Gastroesophageal sphincter (tissue), 4 donors: ENCODE measurements at places on chromosomes 7 and 10.

DNA sequence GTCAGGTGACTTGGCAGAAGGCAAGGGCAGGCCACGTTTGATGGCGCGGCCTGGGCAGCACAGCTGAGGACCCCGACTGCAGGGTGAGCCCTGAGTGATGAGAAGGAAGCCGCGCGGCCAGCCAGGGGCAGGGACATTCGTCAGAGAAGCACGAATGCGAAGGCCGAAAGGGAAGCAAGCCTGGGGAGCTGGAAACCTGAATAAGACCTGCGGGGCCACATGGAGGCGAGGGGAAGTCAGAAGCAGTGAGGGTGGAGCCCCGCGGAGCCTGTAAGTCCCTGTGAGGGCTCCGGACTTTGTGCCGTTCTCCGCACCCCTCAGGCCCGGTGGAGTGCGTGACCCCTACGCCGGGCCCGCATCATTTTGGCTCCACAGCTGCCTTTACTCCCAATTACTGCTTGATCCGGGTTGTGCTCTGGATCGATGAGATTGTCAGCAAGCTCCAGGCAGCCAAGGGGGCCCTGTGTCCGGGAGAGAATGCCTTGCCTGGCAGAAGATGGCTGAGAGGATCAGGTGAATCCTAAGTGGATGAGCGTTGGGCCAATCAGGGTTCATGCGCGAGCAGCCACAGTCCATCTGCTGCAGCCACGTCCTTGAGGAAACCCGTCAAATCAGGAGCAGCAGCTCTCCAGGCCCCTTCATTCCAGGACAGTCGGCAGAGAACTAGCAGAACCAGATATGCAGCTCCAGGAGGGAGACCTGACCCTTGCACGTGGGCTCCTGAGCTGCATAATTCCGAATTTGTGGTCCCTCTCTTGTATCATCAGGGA, 293.3 kb upstream of the SHH start:
- no peak for ATAC-seq

DNA sequence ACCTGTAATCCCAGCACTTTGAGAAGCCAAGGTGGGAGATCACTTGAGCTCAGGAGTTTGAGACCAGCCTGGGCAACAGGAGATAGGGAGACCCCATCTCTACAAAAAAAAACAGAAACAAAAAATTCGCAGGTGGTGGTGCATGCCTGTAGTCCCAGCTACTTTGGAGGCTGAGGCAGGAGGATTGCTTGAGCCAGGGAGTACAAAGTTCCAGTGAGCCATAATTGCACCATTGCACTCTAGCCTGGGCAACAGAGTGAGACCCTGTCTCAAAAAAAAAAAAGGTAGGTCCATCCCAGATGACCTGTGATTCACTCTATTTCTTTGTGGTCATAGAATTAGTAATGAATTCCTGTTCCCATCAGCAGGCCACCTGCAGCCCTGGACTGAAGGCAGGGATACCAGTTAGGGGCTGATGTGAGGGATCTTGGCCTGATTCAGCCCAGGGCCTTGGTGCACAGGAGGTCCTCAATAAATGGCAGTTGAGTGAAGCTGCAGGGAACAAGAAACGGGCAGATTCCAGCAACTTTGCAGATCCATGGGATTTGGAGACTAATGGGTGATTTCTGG, at the start of gene MYH16:
Gene MYH16 (plus strand): TSS at position 364 of the 570 bp plus-strand sequence.
- ATAC-seq = no peak

DNA sequence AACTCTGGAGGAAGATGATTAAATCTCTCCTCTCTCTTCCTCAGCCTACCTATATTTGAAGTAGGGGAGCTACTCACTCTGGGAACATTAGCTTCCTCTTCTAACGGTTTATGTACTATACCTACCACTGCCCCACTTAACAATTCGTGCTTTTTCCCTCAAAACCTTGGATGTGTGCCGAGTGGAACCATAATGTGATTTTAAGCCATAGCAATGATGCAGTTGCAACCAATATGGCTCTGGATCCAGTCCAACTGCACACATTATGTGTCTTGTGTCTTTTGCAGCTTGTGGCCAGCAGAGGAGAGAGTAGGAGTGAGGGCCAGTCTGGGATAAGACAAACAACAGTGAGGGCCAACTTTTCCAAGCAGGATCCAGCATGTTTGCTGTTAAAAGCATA, 170.7 kb downstream of the GATA3 start:
- no peak for ATAC-seq

- ATAC-seq = no peak
These were observed 20.3 kb upstream of the NFKB2 start for GRCh38 chr10:102375250-102375649.

- ATAC-seq = no peak
These were observed 287.1 kb upstream of the NEBL start for GRCh38 chr10:21184216-21184615.

GRCh38 chr10:33215635-33216034, 118.8 kb downstream of the NRP1 start:
- ATAC-seq = no peak

GRCh38 chr7:25820432-25821040, 331.5 kb upstream of the NFE2L3 start:
- no peak for ATAC-seq

DNA sequence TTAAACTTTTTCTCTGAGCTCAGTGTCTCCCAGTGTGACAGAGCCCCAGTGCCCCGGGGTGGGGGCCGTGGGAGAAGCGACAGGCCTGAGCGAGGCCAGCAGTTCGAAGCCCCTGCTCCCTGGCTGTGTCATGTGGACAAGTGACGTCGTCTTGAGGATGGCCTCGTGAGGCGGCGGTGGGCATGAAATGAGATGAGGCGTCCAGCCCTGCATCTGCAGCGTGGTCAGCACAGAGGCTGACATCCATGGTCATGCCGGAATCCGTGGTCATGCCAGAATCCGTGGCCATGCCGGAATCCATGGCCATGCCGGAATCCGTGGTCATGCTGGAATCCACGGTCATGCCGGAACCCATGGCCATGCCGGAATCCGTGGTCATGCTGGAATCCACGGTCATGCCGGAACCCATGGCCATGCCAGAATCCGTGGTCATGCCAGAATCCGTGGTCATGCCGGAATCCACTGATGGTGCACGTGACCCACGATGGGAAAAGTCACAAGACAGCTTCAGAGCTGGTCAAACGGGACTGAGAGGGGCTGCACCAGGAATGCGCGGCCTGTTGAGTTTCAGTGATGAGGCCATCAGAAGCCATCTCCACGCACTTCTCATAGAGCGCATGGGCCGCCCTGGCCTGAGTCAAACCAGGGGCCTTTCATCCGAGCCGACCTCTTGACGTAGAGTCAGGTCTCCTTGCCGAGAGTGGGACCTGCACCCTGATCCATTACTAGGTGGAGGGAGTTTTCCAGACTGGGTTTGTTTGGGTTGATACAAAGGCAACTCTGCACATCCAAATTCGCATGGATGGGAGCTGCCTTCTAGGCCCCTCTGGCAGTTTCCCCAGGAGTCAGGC, 342.5 kb downstream of the PTPRN2 start:
- ATAC-seq = no peak

DNA sequence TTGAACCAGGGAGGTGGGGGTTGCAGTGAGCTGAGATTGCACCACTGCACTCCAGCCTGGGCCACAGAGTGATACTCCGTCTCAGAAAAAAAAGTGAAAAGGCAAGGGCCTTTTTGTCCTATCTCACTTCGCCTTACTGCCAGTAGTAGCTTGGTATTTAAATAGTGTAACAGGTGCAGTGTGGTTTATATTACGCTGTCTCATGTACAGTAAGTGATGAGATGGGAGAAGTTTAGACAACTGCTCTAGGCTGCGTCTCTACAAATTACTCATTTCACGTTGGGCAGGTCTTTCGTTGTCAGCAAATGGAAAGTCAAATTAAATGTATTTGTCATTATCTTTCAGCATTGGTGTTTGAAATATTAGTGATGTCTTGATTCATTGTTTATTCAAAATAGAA, 15.5 kb upstream of the PFKFB3 start:
- ATAC-seq = no peak

DNA sequence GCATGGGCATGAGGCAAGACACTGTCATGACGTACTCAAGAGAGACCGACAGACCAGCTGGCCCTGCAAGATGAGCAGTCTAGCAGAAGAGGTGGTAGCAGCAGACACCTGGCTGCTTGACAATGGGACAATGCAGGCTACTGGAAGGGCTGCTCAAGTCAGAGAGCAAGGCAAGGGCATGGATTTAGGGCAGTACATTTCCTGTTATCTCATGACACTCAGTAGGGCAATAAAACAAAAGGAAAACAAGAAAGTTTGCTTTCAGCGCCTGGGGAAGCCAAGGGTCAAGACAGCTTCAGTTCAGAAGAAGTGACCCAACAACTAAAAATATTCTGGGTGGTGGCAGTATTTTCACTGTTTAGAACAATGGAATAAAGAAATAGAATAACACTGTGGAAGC, 331.8 kb upstream of the PHYHIPL start:
- peak; percentile 28 for ATAC-seq

- ATAC-seq = no peak
These were observed 66.4 kb upstream of the IFRD1 start for GRCh38 chr7:112383671-112384417.

DNA sequence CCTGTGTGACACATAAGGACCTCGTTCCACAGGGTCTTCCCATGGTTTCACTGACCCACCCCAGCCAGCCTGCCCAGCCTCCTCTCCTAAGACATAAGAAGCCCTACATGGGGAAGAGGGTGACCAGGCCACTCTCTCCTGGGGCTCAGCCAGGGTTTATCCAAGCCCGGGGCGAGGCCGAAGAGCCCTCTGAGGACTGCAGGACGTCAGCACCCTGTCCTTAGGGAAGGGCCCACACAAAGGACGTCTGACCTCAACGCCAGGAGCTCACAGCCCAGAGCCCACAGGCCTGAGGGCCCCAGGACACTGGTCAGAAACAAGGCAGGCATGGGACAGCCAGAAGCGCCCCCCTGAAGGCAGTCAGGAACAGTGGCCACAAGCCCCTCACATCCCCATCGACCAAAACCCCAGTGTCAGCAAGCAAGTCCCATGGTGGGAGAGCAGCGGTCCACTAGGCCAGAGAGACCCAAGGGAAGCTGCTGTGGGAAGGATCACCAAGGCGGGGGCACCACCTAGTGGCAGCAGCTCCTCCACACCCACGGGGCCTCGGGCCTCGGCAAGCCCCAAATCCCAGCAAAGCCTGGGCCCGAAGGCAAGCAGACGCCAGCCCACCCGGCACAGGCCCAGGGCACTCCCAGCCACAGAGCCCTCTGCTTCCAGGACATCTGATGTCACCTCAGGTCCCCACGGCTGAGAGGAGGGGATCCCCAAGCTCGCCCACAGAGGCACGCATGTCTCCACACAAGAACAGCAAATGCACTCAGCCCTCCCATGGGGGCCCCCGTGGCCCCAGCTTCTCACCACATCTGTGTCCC, 23.4 kb downstream of the MAD1L1 start:
- ATAC-seq = peak; percentile 72

DNA sequence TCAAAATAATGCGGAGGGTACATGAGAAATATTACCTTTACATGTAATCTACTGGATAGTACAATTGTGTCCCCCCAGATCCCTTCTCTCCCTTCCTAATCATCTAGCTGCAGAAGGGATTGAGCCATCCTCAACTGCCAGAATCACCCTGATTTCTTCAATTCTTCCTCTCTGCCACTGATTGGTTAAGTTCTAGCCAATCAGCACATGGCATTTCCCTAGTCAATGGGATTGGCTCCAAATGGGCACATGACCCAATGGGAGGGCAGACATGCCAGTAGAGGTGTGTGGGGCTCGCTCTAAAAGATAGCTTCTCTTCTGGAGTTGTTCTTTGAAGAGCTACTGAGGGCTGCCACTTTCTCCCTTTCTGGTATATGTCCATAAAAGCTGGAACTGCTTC, 20.9 kb upstream of the UBE3C start:
- no peak for ATAC-seq

GRCh38 chr7:55120501-55121198, 101.8 kb downstream of the EGFR start:
- peak; percentile 82 for ATAC-seq

- ATAC-seq = no peak
These were observed 139.8 kb upstream of the ZEB1 start for GRCh38 chr10:31179091-31179680.

GRCh38 chr7:2985866-2986265, 57.8 kb downstream of the CARD11 start:
- ATAC-seq = no peak

GRCh38 chr10:34758447-34758996, 56.6 kb downstream of the PARD3 start:
- no peak for ATAC-seq

DNA sequence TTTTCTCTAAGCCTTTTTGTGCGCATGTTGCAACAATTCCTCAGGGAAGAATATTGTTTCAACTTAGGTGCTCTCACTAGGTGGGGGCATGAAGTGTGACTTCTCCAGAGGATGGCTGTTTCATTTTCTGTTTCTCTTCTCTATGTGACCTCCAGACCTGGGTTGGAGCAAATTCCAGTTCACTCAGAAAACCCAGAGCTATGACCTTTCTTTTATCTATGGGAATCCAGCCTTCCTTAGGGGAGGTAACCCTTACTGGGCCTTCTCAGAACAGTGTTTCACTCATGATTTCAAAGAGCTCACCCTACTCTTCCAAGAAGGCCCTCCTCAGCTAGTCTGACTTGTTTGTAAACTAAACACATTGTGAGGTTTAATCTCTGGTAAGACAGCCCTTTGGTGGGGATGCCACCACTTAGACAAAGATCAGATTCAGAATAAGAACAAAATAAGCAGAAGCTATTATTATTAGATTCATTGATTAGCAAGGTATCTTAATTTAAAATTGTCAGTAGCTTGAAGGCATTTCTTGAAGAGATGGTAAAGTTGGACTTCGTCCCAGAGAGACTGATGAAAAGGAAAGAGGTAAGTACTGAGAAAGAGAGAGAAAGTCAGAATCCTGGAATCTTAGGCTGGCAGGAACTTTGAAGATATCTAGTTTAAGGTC, 16.6 kb upstream of the TAS2R60 start:
- ATAC-seq = no peak

GRCh38 chr10:74585231-74586087, 240.9 kb upstream of the KAT6B start:
- ATAC-seq = no peak

- ATAC-seq = no peak
These were observed 65.9 kb downstream of the CLIP2 start for GRCh38 chr7:74355091-74355490.

DNA sequence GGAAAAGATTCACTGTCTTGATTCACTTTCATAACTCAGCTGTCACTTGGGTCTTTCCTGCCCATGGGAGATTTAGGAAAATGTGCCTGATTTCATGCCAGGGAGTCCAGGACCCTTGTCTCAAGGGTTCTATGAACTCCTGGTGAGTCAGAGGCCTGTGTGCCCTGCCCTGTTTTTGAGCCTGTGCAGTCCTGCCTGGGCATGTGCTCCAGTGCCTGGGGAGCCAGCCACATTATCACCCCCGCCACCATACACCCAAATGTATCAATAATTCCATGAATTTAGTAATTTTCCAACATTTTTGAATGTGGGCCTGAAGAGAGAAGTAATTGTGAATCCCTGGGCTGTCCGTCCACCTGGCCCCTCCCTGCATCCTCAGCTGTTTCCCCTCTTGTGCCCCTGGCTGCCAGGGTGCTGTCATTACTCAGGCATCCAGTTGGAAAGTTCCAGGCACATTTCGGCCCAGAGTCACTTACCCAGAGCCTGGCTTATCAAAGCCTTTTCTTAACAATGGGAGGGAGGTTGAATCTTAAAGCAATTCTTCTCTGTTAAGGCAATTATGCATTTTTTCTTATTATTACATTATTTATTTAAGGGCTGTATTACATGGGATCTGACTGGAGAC, 287.8 kb upstream of the CDC14C start:
- ATAC-seq = no peak
